NCI-H446 treated with DMSO at 0.1 percent for 48 hours (cell line): ENCODE measurements at places on chromosomes 5 and 9.

GRCh38 chr9:24413651-24414050 lies 132.0 kb downstream of the IZUMO3 start:
- no peak for DNase-seq

- peak; percentile 62 for DNase-seq
Observed at GRCh38 chr9:129495620-129496472, 125.1 kb downstream of the C9orf50 start.

- no peak for DNase-seq
Observed at GRCh38 chr5:12214267-12215015, 310.2 kb upstream of the CTNND2 start.

GRCh38 chr9:114273461-114273881 lies 49.4 kb upstream of the ORM1 start:
- DNase-seq, result no peak

DNA sequence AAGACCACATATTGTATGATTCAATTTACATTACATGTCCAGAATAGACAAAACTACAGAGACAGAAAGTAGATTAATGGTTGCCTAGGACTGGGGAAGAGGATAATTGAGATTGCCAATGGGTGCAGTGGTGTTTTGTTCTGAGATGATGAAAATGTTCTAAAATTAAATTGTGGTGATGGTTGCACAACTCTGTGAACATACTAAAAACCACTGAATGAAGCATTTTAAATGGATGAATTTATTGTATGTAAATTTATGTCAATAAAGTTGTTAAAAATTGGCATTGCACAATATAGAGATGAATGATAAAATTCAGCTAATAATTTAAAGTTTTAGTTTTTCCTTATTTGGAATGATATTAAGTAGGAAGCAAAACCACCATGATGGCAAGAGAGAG lies 109.5 kb upstream of the NR4A3 start:
- DNase-seq, result no peak

GRCh38 chr9:7375013-7375511 lies 424.5 kb downstream of the DMAC1 start:
- DNase-seq, result peak; percentile 30

DNA sequence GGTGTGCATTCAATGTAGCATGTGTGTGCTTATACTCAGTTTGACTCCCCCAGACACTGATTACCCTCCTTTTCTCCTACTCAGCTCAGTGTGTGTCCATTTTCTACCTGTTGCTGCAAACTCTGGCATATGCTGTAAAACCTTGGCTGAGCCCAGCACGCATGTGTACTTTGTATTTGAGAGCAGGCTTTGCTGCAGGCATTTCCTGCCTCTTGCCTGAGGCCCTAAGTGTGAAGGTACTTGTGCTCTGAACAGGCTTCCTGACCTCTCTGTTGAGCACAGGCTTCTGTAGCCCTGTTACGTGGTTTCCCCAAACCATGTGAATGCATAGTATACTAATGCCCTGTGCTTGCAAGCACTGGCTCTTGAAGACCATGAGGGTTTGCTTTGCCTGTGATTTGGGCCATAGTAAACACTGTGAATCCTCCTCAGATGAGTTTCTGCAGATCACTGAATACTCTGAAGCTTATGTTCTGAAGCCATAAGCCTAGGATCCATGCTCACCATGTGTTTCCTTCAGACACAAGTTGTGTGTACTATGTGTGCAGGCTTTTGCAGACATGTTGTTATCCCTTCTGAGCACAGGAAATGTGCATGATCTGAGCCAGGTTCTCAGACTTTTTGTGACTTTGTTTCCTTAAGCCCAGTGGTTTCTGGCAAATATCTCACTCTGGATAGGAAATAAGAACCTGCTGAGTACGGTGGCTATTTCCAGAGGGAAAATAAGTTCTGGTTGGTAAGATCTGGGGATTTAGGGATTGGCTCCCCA lies 124.9 kb upstream of the RUSC2 start:
- no peak for DNase-seq

DNA sequence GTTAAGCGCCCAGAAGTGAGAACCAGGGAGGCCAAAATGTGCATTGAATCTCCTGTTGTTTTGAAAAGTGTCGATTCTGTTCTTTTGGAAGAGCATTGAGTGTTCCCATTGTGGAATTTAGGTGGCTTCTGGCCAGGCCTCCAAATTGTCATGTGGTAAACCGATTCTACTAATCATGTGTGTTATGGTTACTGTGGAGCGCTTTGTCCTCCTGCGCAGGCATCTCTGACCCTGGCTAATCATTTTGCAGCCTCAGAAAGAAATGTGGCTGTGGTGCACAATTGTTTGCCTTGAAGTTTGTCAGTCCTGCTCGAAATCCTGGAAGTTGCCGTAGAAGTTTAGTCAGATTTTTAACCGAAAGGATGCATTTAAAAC lies 121.3 kb downstream of the RASGRF2 start:
- no peak for DNase-seq

DNA sequence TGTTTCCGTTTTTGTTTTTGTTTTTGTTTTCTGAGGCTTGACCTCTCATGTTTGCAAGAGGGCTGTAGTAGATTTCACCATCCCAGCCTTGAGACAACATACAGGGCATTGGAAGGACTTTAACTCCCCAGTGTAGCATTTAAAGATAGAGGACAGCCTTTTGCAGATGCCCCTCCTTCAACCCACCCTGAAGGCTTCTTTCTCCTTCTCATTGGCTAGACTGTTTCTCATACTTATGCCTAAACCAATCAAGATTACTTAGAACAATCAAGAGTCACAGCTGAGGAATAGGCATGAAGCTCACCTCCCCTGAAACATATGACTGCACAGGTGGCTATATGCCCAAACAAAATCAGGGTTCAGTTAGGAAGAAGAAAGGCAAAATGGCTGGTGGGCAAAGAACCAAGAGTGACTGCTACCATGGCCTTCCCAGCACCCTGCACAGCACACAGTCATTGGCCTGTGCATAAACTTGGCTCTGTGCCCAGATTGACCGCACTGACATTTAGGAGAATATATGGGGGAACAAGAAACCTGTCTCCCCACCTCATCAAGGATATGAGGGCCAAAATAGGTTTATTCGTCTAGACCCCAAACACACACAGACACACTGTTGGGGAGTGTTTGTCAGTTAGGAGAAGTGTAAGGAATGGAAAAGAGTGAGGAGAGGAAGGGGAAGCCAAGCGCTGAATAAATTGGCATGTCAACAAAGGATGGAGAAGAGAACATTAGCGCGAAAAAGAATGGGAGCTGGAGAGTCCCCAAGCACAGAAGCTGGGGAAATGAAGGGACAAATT lies 137.3 kb upstream of the RANBP3L start:
- no peak for DNase-seq

DNA sequence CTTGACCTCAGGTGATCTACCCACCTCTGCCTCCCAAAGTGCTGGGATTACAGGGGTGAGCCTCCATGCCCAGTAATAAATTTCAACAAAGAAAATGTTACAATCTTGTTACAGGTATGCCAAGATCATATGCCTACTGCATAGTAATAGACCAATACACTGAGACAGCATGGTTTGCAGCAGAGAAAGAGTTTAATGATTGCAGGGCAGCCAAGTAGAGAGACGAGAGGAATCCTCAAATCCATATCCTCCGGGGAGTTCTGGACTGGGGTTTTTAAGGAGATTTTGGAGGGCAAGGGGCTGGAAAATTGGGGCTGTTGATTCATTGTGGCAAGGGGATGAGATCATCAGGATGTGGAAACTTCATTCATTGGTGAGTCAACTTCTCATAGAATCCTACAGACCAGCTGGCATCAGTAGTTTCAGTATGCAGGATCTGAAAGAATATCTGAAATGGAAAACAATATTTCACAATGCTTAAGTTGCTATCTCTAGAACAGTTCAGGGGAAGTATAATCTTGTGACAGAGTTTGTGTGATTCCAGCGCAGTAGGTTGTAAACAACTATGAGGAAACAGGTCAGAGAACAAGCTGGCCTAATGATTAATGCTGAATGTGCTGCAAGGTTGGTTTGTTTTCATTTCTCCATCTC lies 14.8 kb upstream of the TUT7 start:
- DNase-seq, result no peak

- peak; percentile 2 for DNase-seq
Observed at GRCh38 chr5:112492291-112492690, 73.2 kb upstream of the EPB41L4A start.

GRCh38 chr5:3376611-3377010 lies 219.0 kb upstream of the IRX1 start:
- DNase-seq, result no peak

DNA sequence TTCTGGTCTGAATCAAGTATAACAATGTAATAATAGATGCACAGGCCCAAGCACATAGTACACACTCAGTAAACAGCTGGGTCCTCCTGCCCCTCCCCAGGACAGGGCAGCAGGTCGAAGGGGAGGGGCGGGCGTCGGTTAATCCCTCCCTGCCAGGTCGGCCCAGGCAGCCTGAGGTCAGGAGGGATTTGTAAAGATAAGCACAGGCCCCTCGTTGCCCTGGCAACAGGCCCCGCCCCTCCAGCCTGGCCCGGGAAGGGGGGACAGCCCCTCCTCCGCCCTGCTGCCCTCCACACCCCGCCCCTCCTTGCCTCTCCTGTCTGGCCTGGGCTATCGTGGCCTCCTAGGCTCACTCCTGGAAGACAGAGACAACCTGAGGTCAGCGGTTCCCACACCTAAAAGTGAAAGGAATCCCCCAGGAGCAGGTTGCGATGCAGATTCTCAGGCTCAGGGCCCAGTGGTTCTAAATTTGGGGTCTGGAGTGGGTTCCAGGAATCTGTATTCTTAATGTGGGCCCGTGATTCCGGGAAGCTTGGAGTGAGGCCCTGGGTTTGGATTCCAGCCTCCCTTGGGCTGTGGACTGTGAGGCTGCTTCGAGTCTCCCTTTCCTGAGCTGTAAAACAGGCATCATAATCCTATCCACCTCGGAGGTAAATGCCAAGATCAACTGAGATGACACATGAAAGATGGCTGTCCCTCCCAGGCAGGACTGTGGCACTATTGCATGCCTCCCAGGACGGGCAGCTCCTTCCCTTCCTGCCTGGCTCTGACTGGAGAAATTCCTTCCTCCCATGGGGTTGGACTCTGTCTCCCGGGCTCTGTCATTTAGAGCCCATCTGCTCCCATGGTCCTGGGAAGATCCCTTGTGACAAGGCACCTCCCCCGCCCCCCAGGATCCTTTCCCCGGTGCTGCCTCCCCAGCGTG lies 4.4 kb downstream of the CRB2 start:
- DNase-seq, result no peak

DNA sequence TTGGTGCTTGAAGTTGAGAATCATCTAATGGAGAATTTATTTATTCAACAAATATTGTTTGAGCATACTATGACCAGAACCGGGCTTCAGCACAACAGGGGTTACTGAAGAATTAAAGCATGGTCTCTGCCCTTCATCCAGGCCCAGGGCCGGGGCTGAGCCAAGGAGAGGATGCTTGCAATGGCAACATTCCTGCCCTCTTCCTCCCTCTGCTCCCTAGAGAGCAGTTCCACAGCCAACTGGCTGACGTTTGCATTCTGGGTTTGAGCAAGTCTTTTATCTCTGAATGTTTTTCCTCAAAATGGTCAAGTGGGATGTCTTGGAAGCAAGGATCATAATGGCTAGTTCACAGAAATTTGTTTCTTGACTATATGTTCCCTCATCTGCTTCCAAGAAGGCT lies 80.7 kb downstream of the GLDC start:
- DNase-seq, result no peak

- no peak for DNase-seq
Observed at GRCh38 chr5:43215073-43215631, 23.1 kb downstream of the NIM1K start.

- DNase-seq, result no peak
Observed at GRCh38 chr9:128412120-128412790, 8.4 kb upstream of the CERCAM start.

DNA sequence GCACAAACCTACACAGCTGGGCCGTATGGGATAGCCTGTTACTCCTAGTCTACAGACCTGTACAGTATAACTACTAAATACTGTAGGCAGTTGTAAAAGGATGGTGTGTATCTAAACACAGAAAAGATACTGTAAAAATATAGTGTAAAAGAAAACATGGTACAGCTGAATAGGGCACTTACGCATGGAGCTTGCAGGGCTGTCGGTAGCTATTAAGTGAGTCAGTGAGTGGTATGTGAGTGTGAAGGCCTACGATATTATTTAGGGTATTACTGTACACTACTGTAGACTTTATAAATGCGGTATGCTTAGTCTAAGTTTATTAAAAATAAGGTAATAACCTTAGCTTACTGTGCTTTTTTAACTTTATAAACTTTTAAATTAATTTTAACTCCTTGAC lies 1.2 kb downstream of the ZCCHC9 start:
- no peak for DNase-seq

DNA sequence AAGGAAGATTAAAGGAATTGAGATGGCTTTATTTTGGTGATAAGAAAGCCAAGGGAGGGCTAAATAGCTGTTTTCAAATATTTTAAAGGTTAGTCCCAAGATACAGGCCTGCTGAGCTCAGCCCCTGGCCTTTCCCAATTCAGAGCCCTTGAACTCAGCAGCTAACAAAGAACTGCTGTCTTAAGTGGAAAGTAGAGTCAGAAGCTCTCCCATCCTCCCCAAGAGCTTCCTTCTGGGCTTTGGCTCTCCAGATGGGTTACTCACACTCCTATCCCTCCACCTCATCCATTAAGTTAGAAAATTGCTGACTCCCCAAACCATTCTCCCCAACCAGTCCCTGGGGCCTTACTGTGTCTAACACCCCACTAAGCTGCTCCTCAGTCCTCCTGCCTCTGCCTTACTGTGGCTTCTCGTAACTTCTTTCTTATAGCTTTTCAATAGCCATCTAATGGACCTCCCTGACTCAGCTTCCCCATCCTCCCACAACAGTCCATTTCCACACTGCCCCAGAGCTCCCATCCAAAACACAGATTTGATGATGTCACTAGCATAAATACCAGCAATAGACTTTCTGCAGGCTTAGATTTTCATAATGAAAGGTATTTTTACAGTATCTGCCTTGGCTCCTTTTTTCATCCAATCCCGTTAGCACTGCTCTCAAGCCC lies 239.1 kb downstream of the ENC1 start:
- DNase-seq, result no peak

GRCh38 chr5:143417503-143418139 lies 14.1 kb upstream of the NR3C1 start:
- DNase-seq, result no peak

- no peak for DNase-seq
Observed at GRCh38 chr5:60835554-60835953, 8.5 kb downstream of the ELOVL7 start.

DNA sequence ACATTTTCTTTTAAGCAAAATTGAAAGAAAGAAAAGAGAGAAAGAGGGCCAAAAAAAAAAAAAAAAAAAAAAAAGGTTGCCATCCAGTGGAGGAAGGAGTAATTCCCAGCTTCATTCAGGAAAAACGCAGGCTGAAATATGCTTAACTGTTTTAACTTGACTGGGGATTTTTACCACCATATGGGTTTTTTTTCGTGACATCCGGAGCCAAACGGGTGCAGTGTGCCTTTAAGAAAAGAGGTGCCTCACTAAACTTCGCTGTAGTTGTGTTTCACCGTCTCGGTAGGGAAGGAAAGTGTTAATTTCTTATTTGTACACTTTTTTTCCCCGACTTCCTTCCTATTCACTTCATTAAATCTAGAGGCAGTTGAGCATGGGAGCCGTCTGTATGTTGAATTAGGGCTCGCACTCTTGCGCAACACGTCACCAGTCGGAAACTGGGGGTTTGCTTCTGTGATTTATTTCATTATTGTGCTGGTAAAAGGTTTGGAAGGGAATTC lies 143.0 kb downstream of the SMARCA2 start:
- no peak for DNase-seq

- DNase-seq, result no peak
Observed at GRCh38 chr9:136640171-136641111, 22.3 kb upstream of the EGFL7 start.

GRCh38 chr5:171336521-171337209 lies 27.6 kb downstream of the TLX3 start:
- peak; percentile 33 for DNase-seq
